Inflammatory macrophage (primary cell): ENCODE measurements at places on chromosomes 16 and 17.

DNA sequence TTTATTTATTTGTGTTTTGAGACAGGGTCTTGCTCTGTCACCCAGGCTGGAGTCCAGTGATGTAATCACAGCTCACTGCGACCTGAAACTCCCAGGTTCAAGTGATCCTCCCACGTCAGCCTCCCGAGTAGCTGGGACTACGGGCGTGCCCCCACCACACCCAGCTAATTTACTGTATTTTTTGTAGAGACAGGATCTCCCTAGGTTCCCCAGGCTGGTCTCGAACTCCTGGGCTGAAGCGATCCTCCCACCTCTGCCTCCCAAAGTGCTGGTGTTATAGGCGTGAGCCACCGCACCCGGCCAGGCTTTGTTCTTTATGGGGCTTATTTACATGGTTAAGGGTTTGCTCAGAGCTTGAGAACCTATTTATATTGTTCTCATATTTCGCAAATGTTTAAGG is 5.8 kb upstream of the MEIOB start:
- DNase-seq: no peak

- DNase-seq: no peak
These were observed 3.3 kb upstream of the TNFRSF13B start for GRCh38 chr17:16975277-16975651.

GRCh38 chr17:81365601-81366585 is 29.4 kb upstream of the BAHCC1 start:
- peak; percentile 47 for DNase-seq

- no peak for DNase-seq
These were observed 31.3 kb upstream of the TEKT1 start for GRCh38 chr17:6862825-6863224.

GRCh38 chr16:65763640-65764305 is 602.7 kb upstream of the CDH5 start:
- no peak for DNase-seq

DNA sequence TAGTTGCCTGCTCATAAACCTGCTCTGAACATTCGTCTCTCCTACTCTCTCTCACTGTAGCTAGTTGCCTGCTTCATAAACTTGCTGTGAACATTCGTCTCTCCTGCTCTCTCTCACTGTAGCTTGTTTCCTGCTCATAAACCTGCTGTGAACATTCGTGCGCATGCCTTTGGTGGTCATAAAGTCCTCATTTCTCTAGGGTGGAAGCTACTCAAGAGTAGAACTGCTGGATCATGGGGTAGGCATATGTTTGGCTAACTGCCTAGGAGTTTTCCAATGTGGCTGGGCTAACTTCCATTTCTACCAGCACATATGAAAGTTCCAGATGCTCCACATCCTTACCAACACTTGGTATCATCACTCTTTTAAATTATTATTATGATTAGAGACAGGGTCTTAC is 174.6 kb upstream of the RPH3AL start:
- DNase-seq: no peak

- no peak for DNase-seq
These were observed 14.2 kb downstream of the SAMD14 start for GRCh38 chr17:50115756-50116155.

- DNase-seq: no peak
These were observed 142.2 kb downstream of the AATF start for GRCh38 chr17:37090941-37091340.

- DNase-seq: no peak
These were observed 22.1 kb downstream of the CRISPLD2 start for GRCh38 chr16:84841787-84842300.

DNA sequence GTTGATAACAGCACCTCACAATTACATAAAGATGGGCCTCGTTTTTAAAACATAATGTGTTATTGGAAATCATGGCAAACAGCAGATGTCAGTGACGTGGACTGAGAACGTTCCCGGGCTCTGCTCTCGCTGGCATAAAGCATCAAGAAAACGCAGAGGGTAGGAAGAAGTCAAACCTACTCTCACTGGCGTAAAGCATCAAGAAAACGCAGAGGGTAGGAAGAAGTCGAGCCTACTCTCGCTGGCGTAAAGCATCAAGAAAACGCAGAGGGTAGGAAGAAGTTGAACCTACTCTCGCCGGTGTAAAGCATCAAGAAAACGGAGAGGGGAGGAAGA is 110.6 kb downstream of the VPS53 start:
- no peak for DNase-seq

DNA sequence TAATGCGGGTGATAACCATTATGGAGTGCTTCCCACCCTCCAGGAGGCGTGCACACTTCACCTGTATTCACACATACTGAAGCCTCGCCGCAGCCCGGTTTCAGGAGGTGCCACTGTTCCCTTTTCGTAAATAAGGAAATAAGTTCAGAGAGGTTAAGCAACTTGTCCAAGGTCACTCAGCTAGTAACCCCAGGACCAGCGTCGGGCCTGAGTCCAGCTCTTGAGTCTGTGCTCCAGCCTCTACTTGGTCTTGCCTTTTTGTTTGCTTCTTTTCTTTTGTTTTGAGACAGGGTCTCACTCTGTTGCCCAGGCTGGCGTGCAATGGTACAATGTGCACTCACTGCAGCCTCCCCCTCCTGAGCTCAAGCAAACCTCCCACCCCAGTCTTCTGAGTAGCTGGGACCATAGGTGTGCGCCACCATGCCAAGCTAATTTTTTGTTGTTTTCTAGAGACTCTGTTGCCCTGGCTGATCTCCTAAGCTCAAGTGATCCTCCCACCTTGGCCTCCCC is 63.5 kb upstream of the CIBAR2 start:
- DNase-seq: no peak

GRCh38 chr16:49366669-49367068 is 6.9 kb upstream of the C16orf78 start:
- no peak for DNase-seq

DNA sequence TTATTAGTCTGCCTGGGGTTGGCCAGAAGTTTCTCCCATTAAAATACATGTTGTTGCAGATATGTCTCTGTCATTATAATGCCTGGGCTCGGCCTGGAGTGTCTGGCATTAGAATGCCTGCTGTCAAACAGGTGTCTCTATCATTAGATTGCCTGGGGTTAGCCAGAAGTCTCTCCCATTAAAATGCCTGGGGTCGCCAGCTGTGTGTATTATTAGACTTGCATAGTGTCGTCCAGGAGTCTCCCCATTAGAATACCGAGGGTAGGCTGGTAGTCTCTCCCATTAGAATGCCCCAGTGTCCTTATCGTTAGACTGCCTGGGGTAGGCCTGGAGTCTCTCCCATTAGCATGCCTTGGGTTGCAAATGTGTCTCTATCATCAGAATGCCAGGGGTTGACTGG is 2270.8 kb downstream of the TP53TG3F start:
- no peak for DNase-seq

GRCh38 chr16:4415538-4416199 is 727 bp downstream of the CORO7 start:
- peak; percentile 92 for DNase-seq

- DNase-seq: no peak
These were observed 468.8 kb upstream of the KIF2B start for GRCh38 chr17:53353919-53354351.

DNA sequence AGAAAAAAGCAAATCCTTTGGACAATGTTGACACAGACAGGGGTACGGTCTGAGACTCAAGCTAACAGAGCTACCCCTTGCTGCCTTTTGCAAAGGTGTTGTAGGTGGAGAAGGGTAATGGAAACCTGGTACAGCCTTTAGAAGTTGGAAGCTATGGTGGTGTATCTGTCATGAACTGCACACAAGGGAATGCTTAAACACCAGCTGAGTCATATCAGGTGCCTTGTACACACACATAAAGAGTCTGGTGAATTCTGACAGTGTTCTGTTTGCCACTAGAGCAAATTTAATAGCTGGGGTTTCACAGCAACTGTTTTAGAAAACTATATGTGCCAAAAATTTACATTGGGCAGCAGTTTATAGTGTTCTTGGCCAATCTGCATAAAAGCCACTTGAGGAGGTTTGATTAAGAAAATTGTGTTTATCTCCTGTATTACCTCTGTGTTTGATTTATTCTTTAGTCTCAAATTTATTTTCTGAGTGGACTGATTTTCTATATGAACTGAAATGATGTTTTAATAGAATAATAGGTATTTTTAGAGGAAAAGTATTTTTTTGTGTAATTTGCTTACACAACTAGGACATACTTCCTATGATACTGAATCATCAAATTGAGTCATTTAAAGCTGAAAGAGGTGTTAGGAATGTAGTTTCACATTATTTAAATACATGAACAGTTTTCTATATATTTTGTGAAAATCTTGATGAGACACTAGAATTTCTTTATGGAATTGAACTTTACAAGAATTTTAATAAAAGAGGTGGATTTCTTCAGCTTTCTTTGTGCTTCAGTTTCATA is 136.9 kb downstream of the MAP2K6 start:
- no peak for DNase-seq

DNA sequence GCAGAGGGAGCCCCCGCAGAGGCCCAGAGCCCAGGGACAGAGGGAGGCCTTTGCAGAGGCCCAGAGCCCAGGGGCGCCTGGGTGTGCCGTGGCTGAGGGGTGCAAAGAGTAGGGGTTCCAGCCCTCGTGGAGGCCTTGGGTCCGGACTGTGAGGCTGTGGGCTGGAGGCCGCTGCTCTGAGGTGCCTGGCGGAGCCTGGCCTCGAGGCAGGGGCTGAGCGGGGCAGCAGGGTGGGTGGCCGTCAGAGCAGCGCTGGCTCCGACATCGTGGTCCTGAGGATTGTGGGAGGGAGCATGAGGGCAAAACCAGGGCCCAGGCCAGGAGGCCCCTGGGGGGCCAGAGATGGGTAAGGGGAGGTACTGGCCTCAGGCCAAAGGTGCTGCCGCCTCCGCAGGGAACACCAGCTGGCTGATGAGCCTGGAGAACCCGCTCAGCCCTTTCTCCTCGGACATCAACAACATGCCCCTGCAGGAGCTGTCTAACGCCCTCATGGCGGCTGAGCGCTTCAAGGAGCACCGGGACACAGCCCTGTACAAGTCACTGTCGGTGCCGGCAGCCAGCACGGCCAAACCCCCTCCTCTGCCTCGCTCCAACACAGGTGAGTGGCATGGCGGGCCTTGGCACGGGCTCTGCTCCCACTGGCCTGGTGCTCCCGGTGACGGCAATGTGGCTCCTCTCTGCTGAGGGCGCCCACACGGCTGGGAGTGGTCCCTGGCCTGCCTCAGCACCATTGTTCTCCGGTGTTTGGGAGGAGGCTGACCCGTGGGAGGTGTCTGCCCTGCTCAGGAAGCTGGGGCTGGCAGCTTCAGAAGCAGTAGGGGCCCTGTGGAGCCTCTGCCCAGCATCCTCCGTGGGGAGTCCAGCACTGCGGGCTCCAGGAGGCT is 33.7 kb downstream of the TSC2 start:
- no peak for DNase-seq

DNA sequence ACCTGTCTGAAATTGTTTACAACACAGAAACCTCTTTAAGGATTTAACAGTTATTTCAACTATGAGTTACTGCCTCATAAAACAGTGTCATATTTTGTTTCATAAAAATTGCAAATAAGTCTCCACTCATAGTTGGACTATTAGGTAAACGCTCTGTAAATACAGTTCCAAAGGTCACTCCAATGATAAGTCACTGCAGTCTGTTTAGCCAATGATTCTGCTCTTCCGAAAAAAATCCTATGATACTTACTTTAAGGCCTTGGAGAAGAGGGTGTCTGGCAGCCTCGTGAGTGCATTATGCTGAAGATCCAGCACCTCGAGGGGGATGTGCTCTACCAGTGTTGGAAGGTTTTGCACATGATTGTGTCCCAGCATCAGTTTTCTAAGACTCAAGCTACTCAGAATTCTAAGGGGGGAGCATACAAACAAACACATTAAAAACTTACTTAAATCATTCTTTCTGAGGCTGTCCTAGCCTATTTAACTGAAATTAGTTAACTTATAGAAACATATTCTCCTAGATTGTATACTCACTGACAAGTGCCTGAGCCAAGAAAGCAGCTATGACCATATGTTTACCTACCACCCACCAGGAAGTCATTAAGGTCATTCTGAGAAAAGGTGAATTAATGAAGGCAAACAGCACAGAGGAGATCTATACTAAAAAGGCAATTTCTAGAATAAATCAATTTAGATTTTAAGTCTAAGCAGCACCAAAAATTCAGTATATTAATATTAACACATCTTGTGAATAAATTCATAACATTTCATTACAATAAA is 41.1 kb downstream of the MARVELD3 start:
- no peak for DNase-seq

- DNase-seq: no peak
These were observed 26.1 kb downstream of the TOM1L2 start for GRCh38 chr17:17946093-17946492.

- no peak for DNase-seq
These were observed 705.7 kb downstream of the MAF start for GRCh38 chr16:78894886-78895285.

- no peak for DNase-seq
These were observed 116.4 kb upstream of the NLRP1 start for GRCh38 chr17:5700745-5701144.

DNA sequence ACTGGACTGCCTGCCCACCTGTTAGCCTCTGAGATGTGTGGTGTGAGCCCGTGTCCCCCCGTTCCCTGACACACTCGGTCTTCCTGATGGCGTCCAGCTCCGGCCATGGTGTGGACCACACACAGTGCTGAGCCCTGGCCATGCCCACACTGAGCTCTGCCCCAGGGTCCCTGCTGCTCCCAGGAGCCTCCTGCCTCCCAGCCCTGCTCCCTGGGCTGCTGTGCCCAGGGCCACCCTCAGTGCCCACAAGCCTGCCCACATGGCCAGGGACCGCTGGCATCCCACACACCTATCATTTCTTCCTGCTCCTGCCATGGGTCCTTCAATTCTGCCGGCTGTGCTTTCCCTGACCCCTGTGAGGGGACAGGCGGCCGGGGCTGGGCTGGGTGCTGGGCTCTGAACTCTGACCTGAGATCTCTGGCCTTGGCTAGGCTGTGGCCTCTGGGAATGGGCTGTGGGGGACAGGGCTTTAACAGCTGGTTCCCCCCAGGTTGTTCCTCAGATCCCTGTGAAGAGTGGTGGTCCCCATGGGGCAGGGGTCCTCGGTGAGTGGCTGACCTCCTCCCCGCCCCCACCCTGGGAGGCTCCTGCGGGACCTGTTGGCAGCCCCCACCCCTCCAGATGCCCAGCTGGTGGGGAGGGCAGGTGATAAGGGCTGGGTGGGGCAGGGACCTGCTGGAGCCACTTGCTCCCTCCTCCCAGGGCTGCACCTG is 4.0 kb downstream of the CEMP1 start:
- DNase-seq: no peak

GRCh38 chr16:17275076-17276009 is 195.4 kb downstream of the XYLT1 start:
- no peak for DNase-seq

GRCh38 chr17:73096211-73096610 is 3.7 kb upstream of the SLC39A11 start:
- DNase-seq: peak; percentile 49

DNA sequence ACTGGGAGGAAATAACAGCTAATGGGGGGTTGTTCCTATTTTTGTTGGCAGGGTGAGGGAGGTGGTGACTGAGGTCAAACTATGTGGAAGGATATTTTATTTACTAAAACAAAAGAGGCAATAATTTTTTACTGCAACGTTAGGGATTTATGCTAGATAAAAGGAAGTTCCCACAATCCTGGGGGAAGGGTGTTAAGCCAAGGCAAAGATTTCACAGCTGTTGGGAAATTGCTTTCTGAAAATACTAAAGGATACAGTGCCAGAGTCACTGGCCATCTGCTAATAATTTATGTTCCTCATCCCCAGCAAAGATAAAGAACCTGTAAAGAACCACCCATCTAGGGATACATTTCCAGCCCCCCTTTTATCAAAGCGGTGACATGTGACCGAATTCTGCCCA is 756.0 kb upstream of the RBFOX1 start:
- DNase-seq: no peak
